ENCODE measurements at places on chromosomes 3 and 15.

- no peak for DNase-seq
Observed at GRCh38 chr3:31086698-31087097, 192.2 kb upstream of the GADL1 start.

DNA sequence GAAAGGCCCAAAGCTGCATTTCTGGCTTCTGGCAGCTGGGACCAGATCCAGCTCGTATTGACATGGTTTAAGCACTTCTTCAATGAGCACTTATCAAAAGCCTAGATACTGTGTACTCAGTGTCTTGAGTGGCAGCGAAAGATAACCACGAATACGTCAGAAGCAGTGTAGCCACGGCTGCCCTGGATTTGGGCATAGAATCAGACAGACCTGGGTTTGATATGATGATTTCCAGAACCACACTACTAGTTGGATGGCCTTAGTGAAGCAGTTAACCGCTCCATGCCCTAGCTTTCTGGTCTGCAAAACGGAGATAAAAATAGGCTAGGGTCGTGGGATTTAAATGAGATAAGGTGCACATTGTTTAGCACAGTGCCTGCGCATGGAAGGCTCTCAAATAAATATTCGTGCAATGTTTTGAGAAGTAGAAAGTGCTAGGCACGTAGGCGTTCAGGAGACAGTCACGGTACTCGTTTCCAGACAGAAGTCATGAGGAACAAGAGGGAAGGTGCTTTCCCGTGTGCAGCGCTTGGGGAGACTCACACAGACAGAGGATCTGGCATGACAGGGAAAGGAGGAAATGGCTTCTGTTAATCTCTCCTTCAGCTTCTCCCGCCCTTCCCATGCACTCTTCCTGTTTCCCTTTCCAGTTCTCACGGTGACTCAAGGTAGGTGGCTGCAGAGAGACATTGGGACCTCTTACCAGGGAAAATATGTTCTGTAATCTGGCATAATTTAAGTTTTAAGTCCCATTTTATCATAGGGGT is 70.3 kb downstream of the CCNL1 start:
- peak; percentile 35 for DNase-seq

DNA sequence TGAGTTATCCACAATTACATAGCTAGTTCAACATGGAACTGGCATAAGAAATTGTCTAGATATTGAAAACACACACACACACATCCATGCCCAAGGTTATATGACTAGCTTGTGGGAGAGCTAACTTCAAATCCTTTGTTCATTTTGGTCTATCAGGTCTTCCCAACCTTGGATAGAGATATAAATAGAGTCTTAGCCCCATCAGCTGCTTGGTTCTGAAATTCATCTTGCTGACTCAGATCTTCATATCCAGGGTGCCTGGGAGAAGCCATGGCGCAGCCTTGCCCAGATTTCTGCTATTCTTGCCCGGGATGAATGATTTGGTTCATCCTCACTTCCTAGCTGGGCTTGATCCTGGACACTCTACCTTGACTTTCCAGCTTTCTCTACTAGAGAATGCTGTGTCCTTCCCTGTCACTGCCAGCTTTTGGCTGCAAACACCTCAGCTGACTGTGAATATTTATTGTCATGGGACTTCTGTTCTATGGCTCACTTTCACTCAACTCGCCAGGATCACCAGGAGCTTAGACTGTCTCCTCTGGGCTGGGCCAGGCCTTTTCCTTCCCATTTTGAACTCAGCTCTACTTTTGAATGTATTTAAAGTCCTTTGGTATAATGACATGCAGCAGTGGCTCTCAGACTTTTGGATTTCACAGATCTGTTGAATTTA is 324.4 kb downstream of the AGBL1 start:
- no peak for DNase-seq

DNA sequence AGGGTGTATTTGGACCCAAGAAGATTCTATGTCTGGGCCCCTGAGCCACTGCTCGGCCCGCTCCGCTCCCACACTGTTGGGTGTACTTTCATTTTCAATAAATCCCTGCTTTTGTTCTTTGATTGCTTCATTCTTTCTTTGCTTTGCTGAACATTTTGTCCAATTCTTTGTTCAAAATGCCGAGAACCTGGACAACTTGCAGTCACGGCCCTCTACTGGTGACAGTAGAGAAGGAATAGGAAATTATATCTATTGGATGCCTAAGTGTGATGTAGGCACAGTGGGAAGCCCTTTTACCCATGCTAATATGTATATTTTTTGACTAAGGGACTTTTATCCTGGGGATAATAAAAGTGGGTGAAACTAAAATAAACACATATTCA is 340.8 kb downstream of the LRRC3B start:
- no peak for DNase-seq

DNA sequence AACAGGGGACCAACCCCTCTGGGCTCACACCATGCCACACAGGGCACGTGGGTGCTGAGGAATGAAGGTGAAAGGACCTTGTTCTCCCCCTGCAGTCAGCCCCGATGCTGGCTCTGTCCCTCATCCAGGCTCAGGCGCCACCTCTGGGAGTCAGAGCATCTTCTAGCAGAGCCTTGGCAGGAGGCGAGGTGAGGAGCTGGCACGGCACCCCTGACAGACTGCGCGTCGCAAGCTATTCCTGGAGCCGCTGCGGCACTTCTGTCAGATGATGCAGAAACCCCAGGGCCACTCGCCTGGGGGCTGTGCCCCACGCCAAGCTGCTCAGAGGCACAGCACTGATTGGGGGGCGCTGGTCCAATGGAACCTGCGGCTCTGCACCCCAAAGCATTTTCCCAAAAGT is 62.0 kb downstream of the MGLL start:
- DNase-seq: no peak

DNA sequence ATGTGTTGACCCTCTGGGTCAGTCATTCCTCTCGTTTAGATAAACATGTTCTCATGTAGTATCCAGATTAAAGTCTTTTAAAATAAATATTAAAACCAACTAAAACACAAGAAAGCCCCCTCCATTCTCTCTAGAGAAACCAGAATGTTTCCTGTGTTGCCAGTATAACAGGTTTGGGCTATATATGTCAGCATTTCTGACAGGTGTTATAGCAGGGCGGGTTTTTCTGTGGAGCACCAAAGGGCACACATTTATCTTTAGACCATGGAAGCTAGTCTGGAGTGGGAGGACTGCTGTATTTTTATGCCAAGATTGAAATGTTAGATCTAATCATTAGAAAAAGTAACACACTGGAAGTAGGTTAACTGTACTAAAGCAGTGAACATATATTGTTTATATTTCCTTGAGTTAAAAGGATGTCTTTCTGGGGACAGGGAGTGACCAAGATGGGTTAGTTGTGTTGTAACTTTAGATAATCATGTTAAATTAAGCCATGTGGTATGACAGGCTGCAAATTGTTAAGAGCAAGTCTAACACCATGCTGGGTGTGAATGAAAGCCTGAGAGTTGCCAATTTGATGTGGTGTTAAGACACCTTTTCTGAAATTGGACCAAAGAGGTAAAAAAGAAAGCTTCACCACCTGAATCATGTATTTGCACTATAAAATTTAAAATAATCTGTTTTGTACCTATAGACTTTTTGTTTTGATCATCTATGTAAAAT is 15.6 kb downstream of the KCTD6 start:
- no peak for DNase-seq

GRCh38 chr15:89526181-89526580 is 29.8 kb upstream of the RHCG start:
- no peak for DNase-seq

DNA sequence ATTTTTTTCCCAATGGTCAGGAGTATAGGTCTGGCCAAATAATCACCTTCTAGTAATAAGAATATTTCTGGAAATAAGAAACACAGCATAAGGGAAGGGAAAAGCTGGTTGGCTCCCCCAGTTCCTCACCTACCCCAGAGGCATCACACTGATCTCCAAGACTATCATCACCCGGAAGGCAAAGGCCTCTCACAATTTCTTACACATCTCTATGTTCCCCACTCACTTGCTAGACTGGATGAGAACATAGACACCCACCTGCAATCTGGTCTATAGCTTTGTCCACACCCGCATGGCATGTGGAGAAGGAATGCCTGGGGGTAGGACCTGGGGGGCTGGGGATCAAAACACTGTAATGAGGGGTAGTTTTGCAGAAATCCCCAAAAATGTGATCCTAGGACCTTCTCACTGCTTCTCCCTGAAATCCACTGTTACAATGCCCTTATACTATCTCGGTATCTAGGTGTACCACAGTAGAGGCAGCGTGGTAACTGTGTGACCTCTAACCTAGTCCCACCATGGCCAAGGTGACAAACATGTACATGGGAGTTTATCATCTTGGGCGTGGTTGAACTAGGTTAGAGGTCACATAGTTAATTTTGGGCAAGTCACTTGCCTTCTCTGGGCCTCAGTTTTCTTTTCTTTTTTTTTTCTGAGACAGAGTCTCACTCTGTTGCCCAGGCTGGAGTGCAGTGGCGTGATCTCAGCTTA is 29.5 kb upstream of the NRROS start:
- no peak for DNase-seq

DNA sequence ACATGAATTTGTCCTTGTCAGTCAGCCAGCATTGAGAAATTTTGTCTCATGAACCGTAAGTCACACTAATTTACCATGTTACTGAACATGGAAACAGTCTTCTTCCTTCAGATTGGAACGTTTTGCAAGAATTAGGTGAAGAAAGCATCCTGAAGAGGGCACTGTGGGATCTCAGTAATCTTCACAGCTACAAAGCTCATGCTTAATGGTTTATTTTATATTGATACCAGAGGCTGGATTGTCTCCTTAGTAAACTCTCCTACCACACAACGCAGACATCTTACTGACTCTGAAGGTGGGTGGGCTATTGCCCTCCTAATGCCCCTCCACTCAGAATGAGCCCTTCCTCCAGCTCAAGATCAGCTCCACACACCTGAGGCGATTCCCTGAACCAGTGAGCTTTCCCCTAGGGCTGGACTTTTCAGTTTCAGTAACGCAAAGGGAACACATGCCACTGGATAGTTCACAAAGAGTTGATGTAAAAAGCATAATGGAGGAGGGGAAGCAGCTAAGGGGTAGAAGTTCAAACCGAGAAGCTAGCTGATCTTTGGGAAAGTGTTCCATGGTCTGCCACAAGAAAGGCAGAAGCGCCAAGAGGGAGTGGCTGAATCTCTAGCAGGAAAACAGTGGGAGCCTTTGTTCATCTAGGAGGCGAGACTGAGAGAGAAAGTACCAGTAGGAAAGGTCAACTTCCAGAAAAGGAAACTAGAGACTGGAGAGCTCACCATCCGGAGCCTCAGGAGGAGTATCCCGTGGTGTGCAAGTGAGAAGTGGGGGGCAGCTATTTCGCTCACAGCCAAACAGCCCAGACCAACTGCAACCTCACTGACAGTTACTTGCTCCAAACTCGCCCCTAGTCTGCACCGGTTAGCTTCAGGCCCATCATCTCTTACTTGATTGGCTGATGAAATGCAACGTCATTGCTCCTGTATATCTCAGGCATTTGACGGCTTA is at the start of gene SLC9C1:
Gene SLC9C1, minus strand, starts transcription at position 849 of the 954 bp plus-strand sequence. CDS start 7,425 bp downstream, outside the sequence.
- DNase-seq: no peak

GRCh38 chr3:187125319-187126031 is 13.8 kb downstream of the RPL39L start:
- no peak for DNase-seq

DNA sequence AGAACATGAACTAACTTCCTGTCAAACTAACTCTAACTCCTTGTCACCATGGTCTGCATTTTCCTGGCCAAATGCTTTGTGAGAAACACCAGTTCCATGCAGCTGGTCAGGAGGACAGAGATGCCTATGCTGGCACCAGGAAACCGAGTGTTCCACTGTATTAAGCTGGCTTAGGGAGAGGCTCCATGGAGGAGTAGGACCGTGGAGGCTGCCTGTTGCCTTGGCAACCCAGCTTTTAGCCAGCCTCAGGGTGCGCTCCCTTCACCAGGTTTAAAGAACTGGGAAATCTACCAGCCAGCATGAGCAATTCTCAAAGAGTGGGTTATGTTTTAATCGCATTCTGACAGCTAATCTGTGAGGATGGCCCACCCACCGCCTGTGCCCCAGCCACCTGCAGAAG is 394.1 kb downstream of the OCA2 start:
- DNase-seq: no peak

DNA sequence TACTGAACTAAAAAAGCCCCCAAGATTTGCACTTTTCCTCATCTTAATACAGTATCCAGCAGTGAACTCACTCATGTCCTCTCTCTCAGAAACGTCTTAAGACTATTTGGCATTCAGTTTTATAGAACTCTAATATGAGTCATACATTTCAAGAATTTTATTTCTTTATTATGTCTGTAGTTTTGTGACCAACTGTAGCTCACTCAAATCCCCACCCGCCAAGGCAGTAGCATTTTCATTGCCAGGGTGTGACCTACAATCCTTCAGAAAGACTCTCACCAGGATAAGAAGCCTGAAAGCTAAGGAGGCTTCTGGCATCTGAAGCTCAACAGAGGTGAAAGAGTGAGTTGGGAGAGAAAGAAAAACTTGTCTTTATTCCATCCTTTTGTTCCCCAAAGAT is 537.1 kb downstream of the RSL24D1 start:
- no peak for DNase-seq

GRCh38 chr3:73029321-73029796 is 32.1 kb upstream of the EBLN2 start:
- peak; percentile 5 for DNase-seq

- no peak for DNase-seq
Observed at GRCh38 chr3:72692990-72693389, 155.3 kb downstream of the SHQ1 start.

DNA sequence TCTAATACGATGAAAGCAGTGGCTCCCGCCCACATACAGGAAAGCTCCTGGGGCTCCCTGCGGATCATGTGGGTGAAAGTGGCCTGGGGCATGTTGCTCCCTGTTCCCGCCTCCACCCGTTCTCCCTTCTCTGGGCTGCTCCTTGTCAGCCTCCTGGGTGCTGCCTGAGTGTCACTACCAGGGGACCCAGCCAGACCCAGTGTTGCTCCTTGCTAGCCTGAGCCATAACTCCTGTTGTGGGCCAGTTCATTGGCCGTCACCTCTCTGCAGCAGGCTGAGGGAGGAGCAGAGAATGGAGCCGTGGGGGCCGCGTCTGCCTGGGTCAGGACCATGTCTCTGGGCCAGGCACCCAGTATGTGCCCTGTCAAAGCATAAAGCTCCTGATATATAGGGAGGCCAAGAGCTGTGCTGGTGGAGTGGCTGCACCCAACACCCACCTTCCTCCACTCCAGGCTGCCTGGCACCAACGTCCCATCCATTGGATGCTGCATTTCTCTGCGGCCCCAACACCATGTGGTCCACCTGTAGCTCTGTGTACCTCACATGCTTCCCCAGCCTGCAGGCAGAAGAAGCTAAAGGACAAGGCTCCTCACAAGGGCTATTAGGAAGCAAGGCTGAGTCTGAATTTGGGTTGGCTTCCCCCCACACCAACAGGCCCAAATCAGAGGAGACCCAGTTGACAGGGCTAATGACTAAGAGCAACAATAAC is 40.5 kb downstream of the KLF13 start:
- DNase-seq: no peak

DNA sequence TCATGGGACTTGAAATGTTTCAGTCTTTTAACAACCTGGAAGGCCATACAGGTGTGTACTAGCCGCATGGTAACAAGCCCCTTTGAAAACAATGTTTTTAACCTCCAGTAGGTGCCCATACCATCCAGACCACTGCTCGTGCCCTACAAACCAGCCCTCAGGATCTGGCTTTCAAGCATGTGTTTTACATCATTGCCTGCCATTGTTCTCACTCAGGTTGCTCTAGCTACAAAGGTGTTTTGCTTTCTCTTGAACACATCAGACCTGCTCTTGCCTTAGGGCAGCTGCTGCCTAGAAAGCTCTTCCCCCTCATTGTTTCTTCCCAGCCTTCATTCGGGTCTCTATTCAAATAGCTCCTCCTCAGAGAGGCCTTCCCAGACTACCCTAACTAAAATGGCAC is 32.3 kb upstream of the MAP3K13 start:
- no peak for DNase-seq

Data from activated T-cell treated with anti-CD3 and anti-CD28 coated beads for 24 hours (primary cell).